Effector CD4-positive, alpha-beta T cell (primary cell): ENCODE measurements at places on chromosomes 13 and 19.

GRCh38 chr13:95323930-95324662 lies 22.8 kb upstream of the ABCC4 start:
- DNase-seq = no peak

GRCh38 chr13:100176801-100177400 lies 88.0 kb downstream of the PCCA start:
- DNase-seq = no peak

DNA sequence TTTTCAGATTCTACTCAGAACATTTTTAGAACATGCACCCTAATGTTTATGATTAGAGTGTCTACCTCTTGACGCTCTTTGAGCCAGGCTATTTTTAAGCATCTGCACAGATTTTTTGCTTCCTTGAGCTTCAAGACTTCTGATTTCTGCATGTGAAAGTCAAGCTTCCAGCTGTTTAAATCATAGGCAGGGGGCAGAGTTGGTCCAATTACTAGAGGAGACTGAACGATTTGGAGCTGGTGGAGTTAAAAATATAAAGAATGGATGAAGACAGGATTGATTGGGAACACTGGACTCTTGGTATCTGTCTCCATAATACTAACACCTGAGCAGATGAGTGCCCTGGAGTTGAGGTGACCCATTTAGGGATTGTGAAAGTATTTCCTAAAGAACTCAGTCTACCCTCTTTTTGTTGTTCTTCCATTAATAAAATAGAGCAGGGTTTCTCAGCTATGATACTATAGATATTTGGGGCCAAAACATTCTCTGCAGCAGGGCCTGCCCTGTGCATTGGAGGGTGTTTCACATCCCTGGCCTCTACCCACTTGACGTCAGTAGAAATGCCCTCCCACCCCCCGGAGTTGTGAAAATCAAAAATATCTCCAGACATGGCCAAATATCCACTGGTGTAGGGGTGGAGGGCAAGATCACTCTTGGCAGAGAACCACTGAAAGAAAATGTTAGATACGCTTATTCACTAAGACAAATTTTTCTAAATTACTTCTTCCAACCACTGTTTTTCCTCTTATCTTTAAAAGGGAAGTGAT lies 160.1 kb downstream of the COG6 start:
- no peak for DNase-seq

DNA sequence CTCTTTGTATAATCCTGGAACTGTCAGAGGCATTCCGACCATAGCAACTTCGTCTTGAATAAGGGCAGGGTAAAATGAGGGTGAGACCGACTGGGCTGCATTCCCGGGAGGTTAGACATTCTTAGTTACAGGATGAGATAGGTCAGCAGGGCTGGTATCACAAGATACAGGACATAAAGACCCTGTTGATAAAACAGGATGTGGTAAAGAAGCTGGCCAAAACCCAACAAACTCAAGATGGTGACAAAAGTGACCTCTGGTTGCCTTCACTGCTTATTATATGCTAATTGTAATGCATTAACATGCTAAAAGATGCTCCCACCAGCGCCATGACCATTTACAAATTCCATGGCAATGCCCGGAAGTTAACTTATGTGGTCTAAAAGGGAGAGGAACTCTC lies 27.7 kb upstream of the MBNL2 start:
- no peak for DNase-seq

DNA sequence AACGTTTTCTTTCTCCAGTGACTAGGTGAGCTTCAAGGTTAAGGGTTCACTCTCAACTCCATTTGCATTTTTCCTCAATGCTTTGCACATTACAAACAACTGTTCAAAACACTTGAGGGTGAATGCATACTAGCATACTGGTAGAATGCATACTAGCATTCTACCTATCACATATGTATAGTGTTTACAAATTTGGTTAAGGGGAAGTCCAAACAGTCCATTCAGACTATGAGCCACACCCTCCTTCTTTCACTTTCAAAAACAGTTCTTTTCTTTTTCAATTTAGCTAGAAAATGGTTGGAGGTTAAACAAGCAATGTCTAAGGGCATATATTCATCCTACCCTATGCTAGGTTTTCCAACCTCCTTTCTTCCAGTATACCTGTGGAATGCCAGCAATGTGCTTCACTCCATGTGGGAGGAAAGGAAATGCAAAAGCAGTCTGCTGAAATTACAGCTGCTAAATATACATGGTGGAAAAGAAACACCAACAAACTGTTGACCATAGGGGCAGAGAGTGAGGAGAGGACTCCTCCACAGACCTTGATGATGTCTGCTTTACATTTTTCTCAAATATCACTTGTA lies 102.6 kb downstream of the DOCK9 start:
- no peak for DNase-seq

DNA sequence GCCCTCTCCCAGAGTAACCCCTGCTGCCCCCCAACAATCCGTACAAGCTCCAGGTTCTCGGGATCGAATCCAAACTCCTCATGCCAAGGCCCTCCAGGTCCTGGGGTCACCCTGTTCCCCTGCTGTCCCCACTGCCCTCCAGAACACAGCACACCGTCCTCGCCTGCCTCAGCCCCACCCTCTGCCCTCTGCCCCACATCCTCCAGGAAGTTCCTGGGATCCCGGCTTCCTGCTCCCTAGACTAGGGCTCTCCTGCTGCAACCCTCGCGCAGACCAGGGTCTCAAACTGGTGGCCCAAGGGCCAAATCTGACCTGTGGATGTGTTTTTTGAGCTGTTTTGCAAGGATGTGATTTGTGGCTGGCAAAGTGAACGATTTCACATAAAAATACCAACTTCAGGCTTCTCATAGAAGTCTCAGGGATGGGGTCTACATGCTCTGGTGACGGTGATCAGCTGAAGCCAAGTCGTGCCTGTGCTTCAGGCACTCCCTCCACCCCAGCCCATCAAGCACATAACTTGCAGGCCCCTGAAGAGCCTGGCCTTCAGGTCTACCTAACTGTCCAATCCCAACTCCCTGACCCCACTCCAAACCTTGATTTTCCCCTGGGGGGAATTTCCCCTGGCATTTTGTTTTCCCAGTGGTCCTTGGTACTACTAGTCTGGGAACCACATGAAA lies 1.8 kb downstream of the RABAC1 start:
- DNase-seq = no peak

DNA sequence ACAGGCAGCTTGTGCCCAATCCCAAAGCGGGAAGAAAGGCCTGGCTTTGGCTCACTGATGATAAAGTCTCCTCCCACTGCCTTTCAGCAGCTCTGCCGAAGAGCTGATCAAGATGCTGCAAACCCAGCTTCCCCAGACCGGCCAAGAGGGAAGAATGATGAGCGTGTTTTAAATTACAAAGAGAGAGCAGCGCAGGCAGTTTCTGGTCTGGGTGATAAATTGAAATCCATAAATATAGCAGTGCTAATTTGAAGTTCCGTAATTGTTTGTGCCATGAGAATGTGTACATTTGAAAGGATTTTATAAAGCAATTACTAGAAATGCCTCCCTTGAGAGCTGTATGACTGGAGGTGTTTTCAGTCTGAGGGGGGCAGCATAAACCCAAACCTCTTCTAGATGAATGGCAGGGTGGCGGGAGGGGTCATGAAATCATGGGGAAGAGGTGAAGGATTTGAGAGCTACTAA lies 171.8 kb downstream of the STK24 start:
- DNase-seq = no peak

- no peak for DNase-seq
These were observed 2.5 kb downstream of the RPS9 start for GRCh38 chr19:54203151-54203611.

- no peak for DNase-seq
These were observed 14.6 kb upstream of the USE1 start for GRCh38 chr19:17200408-17201079.

DNA sequence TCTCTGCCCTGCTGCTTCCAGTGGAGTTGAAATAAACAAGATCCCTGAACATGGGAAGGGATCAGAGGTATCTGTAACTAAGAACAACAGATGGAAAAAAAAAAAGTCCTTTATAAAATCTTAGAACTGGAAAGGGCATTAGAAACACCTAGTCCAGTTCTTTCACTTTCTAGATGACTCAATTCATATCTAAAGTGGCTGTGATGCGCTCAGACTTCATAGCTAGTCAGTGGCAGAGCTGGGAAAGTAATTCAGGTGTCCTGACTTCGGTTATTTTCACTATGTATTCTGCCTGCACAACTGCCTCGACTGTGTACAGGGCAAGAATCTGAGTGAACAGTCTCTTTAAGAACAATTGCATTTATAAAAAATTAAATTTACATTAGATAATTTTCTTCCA lies 151.8 kb upstream of the TMTC4 start:
- DNase-seq = no peak

- no peak for DNase-seq
These were observed 5.7 kb downstream of the SYT3 start for GRCh38 chr19:50633973-50634372.

DNA sequence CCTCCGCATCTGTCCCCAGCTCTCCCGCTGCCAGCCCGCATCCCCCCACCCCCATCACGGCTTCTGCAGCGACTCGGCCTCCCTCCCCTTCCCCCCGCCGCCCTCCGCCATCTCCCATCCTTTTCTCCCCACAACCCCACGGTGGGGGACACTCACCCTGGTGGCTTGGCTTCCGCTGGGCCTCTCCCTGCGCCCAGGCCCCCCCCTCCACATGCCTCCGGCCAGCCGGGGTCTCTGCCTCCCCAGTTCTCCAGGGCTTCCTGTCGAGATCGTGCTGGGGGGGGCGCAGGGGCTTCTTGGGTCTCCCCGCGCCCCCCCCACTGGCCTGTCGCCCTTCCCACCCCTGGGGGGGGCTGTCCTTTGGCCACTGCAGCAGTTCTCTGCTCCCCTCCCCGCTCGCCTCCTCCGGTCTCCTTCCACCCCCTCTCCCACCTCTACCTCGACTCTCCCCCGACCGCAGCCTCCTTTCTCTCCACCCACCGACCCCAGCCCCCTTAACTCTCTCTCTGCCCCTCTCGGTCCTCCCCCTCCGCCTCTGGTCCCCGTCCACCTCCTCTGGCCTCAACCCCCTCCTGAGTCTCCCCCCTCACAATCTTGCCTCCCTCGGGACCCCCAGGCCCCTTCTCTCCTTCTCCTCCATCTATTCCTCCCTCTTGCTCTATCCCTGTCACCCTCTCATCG lies 17.1 kb downstream of the LRRC4B start:
- DNase-seq = no peak

DNA sequence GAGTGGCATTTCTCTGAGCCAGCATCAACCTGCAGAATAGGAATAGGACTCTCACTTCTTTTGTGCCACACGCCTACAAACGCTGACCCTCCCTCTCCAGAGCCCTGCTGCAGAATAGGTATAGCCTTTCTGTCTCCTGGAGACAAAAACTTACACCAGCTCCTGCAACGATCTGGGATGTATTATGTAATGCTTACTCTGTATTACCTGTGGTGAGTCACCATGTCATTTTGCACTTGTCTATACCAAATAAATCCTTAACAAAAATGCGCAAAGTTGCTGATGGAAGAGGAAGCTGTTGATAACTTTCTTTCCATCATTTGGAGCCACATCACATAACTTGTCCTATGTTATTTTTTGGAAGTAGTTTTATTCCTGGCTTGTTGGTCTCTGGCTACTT lies 155.8 kb upstream of the FNDC3A start:
- DNase-seq = no peak
